Stimulated activated CD4-positive, alpha-beta T cell treated with anti-CD3 and anti-CD28 coated beads, Interleukin-1b, Interleukin-23, amount 100 ng/mL, for 24 hours (primary cell): ENCODE measurements at places on chromosomes 16 and 17.

GRCh38 chr16:21628772-21629171 lies 23.6 kb downstream of the IGSF6 start:
- DNase-seq = no peak

DNA sequence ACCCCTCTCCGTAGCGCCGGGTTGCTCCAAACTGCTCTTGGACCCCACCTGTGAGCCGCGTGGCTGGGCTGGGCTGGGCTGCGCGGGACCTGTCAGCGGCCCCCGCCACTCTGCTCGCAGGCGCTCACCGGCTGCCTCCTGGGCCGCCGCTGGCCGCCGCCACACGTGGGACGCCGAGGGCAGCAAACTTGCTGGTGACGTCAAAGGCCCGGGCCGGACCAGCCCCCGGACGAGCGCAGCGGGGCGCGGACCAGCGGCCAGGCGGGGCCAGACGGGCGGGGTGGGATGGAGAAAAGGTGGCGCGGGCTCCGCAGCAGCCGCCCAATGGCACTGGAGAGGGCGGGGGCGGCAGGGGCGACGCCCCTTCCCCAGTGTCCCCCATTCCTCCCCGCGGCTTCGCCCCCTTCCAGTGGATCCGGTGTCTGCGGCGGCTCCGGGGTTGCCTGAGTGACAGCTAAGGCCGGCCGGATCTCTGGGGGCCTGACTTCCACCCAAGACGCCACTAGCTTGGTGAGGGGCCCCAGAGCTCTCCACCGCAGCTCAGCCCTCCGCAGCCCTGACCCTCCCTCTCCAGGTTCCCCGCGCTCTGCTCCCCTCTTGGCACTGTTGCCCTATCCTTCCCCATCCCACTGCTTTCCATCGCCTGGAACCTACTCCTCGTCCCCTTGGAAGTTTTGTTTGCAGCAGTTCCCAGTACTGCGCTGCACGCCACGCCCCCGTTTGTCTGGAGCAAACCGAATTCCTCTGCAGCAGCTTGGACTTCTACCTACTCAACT lies at the start of gene HS3ST3A1:
HS3ST3A1 (minus strand) TSS at position 154 of the 776 bp plus-strand sequence. CDS start 800 bp downstream, outside the sequence.
- DNase-seq = no peak

DNA sequence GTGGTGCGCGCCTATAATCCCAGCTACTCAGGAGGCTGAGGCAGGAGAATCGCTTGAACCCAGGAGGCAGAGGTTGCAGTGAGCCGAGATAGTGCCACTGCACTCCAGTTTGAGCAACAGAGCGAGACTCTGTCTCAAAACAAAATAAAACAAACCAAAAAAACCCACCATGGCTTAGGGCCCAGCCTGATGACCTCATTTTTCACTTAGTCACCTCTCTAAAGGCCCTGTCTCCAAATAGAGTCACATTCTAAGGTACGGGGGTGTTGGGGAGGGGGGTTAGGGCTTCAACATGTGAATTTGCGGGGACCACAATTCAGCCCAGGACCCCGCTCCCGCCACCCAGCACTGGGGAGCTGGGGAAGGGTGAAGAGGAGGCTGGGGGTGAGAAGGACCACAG lies 1.4 kb upstream of the STH start:
- DNase-seq = no peak

DNA sequence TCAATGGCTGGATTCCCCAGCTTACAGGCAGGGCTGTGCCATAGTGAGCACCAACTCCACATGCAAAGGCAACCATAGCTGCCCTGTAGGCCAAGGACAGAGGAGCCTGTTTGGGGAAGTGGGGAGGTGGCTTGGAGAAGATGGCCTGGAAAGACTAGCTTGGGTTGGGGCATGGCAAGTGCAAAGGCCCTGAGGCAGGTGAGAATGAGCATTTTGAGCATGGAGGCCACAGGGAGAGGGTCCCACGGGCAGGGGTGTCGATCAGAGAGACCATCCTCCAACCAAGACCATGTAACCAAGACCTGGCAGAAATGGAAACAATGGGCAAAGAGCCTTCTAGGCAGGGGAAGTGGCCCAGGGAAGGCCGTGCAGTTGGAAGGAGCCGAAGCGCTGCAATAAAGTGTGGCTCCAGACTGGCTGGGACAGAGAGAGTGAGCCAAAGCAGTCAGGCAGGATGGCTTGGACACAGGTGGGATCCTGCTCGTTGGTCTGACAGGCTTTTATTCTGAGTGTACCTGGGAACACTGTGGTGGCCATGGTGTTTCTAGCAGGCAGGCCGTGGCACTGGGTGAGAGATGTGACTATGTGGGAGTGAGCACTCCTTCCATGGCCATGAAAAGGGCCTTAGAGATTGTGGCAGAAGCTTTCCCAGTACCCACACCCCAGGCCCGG lies 24.8 kb upstream of the MPRIP start:
- no peak for DNase-seq
